ENCODE measurements at places on chromosomes 7 and 10. TPM values are rescaled to one million over a fixed set of nuclear protein-coding genes. Genes with fewer than 3 reads are reported as not detected.

GRCh38 chr7:55309040-55309991 is 55.8 kb upstream of the LANCL2 start:
- peak; percentile 64 for DNase-seq

DNA sequence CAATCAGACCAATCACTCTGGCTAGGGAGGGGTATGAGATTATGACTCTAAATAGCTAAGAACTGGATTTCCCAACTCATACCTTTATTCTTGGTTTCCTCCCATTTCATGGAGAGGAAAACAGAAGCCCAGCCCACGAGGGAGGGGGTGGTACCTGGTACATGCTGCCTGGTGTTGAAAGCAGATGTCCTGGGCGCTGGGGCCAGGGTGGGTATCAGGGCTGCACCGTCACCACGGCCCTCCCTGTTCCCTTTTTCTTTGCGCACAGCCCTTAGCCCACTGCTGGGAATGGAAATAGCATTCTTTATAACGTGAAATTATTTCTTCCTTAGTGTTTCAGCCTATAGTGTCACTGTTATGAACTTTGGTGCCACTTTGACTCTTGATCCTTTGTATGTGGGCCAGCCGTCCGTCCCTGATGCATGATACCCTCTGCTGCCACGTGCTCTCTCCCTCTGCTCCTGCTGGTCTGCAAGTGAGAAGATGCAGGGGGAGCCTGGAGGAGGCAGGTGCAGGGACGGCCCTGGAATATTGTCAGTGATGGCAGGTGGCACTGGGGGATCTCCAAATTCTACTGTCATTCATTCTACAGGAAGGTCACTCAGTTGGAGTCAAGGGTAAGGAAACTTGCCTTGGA is 158.5 kb downstream of the CDH23 start:
- no peak for DNase-seq

DNA sequence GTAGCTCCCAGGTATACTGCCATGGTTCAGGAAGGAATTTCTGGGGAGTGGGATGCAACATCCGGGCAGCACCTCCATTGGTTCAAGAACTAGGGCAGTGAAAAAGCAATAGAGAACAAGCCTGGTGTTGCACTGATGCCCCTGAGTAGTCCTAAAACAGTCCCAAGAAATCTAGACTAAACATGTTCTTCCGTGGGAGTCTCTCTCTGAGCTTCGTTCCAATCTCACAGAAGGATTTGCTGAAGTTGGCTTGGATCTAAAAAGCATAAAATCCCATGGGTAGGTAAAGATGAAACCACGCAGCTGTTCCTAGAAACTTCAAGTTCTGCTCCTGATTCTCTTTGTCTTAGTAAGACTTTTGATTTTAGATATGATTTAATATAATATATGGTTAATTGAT is 154.5 kb downstream of the PLXDC2 start:
- DNase-seq = peak; percentile 9

- DNase-seq = no peak
Observed at GRCh38 chr7:123492485-123492884, 41.9 kb downstream of the IQUB start.

DNA sequence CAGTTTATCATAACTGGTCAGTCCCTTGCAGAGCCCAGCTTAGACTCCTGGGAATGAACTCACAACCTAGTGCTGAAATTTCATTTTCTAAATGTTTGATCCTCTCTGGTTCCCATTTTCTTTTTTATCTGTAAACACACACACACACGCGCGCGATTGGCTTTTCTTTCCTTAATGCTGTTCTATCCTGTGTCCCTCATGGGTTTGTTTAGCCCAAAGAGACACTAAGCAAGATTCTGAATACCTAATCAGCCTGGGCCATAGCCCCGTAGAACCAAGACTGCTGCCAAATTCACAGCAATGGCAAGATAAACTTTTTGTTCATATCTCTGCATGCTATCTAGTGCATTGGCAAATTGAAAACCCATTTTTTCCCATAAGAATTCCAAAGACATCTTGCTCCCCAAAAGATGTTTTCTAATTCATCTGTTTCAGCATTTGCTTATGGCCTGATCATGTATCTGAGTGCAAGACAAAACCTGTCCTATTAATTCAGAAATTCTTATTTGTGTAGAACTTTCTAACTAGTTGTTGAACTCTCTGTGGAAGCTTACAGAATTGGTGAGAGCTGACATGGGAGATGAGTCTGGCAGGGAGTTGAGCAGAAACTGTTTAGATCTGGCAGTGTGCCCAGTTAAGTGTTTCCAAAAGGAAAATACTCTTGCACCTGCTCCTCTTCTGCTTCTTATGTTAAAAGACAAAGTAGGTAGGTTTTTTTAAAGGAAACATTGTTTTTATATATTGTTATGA is 1.8 kb upstream of the IFIT1 start:
- peak; percentile 59 for DNase-seq

DNA sequence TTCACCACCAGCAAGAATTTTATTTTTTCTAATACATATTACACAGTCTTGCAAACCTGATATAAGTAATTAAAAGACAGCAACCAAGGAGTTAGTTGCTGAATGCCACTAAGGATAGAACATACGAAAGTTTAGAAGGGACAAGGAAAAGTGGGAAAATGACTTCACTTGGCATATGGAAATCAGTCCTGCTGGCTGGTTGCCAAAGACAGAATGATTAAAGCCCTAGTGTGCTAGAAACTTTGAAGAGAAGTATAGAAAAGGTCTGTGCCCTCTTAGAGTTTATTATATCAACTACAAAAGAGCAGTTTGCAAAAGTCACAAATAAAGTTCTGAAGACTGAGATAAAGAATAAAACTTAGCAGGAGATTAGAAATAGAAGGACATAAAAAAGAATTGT is 5.8 kb upstream of the YAE1 start:
- no peak for DNase-seq

- no peak for DNase-seq
Observed at GRCh38 chr7:20075992-20076820, 141.0 kb downstream of the MACC1 start.

GRCh38 chr7:51367614-51367968 is 51.0 kb upstream of the COBL start:
- no peak for DNase-seq

- no peak for DNase-seq
Observed at GRCh38 chr7:35839860-35840854, 39.3 kb downstream of the SEPTIN7 start.

DNA sequence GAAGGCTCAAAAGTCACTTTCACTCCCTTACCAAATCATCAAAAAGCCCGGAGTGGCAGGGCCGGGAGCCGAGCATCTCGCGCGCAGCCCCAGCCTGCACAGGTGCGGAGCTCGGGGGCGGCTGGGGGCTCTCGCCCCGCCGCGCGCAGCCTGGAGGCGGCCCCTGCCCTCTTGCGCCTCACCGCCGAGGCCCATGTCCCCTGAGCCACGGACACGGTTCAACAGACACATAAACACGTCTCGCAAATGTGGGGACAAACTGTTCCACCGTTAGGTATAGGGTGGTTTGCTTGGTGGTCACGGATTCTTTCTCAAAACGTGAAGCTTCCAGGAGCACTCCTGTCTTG is 700 bp downstream of the GSAP start:
- DNase-seq = peak; percentile 43

GRCh38 chr7:131007439-131008330 is 273.7 kb upstream of the KLF14 start:
- DNase-seq = peak; percentile 93

- DNase-seq = no peak
Observed at GRCh38 chr10:80200259-80200658, 5.1 kb downstream of the ANXA11 start.

DNA sequence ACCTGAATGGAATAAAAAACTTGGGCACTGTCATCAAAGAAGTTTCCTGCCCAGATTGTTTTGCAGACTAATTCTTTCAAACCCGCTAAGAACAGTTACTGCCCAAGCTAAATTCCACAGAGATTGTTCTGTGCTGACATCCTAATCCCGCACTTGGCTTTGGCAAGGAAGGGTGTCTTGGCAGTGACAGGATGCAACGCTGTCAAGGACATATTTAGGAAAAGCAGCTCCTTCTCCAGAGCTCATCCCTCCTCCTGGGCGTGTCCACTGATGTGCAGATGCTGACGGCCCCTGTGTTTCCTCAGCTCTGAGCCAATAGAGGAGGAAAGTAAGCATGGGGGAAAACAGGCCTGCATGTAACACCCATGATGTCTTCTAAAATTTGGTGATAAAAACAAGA is 74.2 kb downstream of the EEPD1 start:
- peak; percentile 83 for DNase-seq

- no peak for DNase-seq
Observed at GRCh38 chr7:50637725-50638643, 72.8 kb upstream of the DDC start.

- no peak for DNase-seq
Observed at GRCh38 chr7:43933902-43934560, 7.8 kb downstream of the UBE2D4 start.

- no peak for DNase-seq
Observed at GRCh38 chr10:117535298-117536071, 7.1 kb upstream of the EMX2 start.

DNA sequence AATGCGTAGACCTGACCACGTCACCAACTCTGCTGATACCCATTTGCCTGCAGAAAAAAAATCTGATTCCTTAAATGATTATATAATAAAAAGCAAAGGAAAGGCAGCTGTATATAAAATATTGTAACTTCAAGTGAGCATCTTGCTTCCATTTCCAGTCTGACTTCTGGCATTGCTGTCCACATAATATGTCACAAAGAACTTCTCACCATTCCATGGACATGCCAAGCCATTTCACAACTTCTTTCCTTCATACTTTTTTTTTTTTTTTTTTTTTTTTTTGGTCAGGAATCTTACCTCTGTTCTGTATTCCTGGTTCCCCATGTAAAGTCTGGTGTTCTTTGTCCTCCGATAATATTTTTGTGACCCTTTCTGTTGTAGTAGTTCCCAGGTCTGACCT is 165.5 kb downstream of the SND1 start:
- DNase-seq = no peak

DNA sequence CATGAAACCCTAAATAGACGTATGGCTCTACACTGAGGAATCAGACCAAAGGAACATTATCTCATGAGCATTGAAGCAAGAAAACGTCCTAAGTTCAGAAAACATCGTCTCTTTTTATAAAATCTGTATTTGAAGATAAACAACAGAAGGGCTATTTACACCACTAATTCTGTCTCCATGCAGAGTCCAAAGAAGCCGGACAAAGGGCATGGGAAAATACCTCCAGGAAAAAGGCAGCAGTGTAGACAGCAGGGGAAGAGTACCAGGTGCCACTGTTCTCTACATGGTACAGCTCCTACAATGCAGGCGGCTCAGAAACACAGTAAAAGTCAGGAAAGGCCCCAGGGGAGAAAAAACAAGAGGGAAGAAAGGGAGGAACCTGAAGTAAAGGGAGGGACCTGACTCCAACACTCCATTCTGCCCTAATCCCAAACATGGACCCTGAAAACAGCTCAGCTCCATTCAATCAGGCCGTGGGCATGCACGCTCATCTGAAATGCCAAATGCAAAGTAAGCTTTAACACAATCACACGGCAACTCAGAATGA is 17.5 kb downstream of the FAM171A1 start:
- DNase-seq = no peak

GRCh38 chr10:76296957-76297356 is 865.5 kb downstream of the LRMDA start:
- no peak for DNase-seq

DNA sequence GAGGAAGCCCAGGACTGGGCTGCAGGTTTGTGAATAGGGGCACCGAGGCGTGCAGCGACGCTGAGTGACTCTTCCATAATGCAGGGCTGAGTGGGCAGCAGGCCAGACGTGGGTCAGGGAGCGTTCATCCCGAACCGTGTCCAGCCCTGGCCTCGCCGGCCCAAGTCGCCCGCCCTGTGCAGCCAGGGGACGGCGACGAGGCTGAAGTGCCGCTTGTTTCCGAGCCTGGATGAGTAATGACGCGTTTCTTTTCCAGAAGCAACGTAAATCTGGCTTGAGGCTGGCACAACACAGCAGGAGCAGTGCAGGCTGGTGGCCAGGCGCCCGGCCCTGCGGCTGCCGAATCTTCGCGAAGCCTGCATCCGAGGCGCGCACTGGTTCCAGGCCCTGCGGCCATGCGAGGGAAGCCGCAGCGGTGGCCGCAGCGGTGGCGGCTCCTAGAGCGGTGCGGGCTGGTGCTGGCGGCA is 74.0 kb upstream of the SEC61G start:
- DNase-seq = no peak

Gene TNS3
- 241 TPM for total RNA-seq

Gene FRMPD2
- total RNA-seq = not detected

Gene FGL2
- 7.5 TPM for total RNA-seq

Gene CALN1
- not detected for total RNA-seq

Gene ZNF783
- total RNA-seq = 23.6 TPM

Gene NUTM2E
- total RNA-seq = 0.21 TPM

Gene VSTM4
- 25.2 TPM for total RNA-seq

Gene GFRA1
- total RNA-seq = 12.9 TPM

Gene OIT3
- 0.51 TPM for total RNA-seq

All from myocyte (in vitro differentiated cells).